Stimulated activated CD8-positive, alpha-beta memory T cell treated with anti-CD3 and anti-CD28 coated beads, Interleukin-15, amount 100 ng/mL, for 24 hours (primary cell): ENCODE measurements at places on chromosomes 7 and 10.

GRCh38 chr7:89826557-89826956 is 327.7 kb upstream of the STEAP1 start:
- no peak for DNase-seq

GRCh38 chr7:10343108-10343507 is 630.6 kb upstream of the PHF14 start:
- DNase-seq: no peak

GRCh38 chr7:1532456-1533254 is 2.2 kb downstream of the MAFK start:
- no peak for DNase-seq

- no peak for DNase-seq
Observed at GRCh38 chr7:100543586-100543985, 4.6 kb downstream of the AGFG2 start.

GRCh38 chr10:81116990-81117389 is 579.3 kb downstream of the SH2D4B start:
- no peak for DNase-seq

DNA sequence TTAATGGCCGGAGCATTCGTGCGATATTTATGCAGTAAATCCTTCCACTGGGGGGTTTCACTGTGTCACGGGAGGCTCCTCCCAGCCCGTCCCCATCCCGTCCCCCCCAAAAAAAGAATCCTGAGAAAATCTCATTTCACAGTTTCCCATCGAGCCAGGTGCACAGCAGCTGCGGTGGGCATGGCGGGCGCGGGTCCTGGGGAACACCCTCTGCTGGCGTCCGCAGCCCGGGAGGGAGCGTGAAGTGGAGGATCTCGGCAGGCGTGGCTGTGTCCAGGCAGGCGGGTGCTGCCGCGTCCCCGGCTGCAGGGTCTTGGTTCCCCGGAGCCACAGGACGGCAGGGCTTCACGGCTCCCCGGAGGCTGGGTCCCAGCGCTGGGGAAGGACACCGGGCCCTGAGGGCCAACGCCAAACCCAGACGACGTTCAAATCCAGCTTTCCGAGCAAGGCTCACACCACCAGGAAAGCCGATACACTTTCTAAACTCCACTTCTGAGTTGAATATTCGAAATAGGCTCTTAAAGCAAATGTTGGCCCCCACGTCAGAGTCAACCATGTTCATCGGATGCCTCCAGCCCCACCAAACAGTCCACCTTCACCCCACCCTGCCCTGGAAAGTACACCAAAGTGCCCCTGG is 55.7 kb downstream of the PDGFA start:
- DNase-seq: no peak

- DNase-seq: no peak
Observed at GRCh38 chr7:38373155-38373554, 99.7 kb upstream of the TARP start.

GRCh38 chr10:78570633-78571235 is 498.0 kb upstream of the ZMIZ1 start:
- DNase-seq: no peak

DNA sequence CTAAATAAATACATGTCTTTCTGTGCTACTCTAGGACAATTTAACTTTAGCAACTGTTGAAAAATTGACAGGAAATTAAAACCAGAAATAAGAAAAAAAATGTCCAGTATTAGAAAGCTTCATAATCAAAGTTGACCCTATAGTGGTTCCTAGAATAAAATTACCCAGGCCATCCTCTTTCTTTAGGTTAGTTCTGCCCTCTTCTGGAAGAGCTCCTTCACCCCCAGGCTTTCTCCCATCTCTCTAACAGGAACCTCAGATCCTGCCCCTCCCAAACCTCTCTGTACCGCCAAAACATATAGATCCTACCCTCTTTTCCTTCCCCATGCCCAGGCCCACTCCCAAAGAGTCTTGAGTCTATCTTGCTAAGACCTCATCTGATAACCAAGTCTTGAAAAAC is 159.4 kb upstream of the CDK1 start:
- no peak for DNase-seq

- no peak for DNase-seq
Observed at GRCh38 chr7:156639426-156640256, 933 bp upstream of the RNF32 start.

- no peak for DNase-seq
Observed at GRCh38 chr10:31953080-31953479, 24.4 kb upstream of the ARHGAP12 start.

DNA sequence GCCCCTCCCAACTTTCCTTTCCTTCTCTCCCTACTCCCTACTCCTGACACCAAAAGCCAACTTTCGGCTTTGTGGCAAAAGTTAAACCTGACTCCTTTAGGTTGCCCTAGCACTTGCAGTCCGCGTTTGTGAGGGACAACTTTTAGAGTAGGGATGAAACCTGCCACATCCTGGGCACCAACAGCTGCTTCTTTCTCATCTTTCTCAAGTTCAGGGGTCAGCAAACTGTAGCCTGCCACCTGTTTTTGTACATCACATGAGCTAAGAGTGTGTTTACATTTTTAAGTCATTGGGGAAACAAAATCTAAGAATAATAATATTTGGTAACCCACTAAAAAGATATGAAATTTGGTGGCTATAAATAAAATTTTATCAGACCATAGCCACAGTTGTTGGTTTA is 660.6 kb downstream of the KCNMA1 start:
- no peak for DNase-seq

- no peak for DNase-seq
Observed at GRCh38 chr7:137167609-137168008, 175.9 kb downstream of the PTN start.

DNA sequence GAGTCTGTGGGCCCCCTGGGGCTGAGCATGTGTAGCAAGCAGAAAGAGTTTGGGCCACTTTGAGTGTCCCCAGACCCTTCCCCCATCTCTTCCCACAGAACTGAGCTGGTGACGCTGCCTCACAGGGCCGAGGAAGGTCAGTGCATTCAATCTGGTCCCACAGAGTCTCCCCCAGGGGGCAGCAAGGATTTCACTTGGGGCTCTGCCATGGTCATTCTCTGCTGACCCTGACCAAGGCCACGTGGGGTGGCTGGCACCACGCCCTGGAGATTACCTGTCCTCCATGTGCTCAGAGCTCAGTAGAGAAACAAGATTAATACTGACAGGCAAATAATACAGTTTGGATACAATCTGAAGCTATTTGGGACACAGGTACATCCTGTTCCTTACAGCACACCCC is 30.2 kb downstream of the ADRA2A start:
- no peak for DNase-seq

DNA sequence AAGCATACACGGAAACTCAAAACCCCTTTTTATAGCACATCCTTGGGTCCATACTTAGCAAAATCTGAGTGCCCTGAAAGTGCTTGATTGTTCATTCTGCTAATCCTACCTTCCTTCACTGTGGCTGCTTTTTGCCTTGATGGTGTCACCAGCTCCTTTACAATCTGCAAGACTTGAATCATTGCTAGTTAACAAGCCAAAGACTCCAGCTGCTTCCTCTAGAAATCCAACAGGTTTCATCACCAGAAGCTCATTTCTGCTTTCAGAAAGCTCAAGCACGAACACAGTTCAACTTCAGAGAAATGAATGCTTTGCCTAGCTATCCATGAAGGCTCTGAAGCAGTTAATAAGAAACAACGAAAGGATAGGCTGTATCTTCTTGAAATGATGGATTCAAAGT is 38.0 kb downstream of the USP6NL start:
- no peak for DNase-seq
